ENCODE measurements at places on chromosomes 3 and 15. TPM values are rescaled to one million over a fixed set of nuclear protein-coding genes. Genes with fewer than 3 reads are reported as not detected.

Gene JAGN1
- total RNA-seq = 17.5 TPM

Gene GOLGA6A
- not detected for total RNA-seq

Gene GPR160
- total RNA-seq = 0.99 TPM

Gene TRIM42
- total RNA-seq = not detected

Gene SCAMP5
- 3.0 TPM for total RNA-seq

Gene DAZL
- total RNA-seq = not detected

Gene CNBP
- 490 TPM for total RNA-seq

Gene CPNE9
- 0.16 TPM for total RNA-seq

Gene MGLL
- total RNA-seq = 67.0 TPM

Gene LCTL
- not detected for total RNA-seq

Gene HRH1
- 1.4 TPM for total RNA-seq

Gene SLC28A2
- total RNA-seq = not detected

Gene HCLS1
- total RNA-seq = 8.7 TPM

DNA sequence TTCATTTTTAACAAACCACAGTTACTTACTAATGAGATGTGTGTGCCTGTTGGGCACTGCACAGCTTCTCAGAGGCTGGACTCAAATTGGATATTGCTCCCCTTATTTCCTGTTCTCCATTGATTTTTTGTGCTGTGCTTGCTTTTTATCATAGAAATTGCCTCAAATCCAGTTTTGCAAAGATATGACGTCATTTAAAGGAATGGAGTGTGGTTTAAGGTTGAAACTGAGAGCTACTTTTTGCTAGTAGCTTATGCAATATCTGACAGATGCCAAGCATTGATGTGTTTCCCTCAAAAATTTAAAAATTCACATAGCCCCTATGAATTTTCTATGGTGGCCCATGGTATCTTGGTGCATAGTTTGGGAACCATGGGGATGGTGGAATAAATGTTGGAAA, 67.7 kb upstream of the ROPN1 start:
- no peak for DNase-seq

DNA sequence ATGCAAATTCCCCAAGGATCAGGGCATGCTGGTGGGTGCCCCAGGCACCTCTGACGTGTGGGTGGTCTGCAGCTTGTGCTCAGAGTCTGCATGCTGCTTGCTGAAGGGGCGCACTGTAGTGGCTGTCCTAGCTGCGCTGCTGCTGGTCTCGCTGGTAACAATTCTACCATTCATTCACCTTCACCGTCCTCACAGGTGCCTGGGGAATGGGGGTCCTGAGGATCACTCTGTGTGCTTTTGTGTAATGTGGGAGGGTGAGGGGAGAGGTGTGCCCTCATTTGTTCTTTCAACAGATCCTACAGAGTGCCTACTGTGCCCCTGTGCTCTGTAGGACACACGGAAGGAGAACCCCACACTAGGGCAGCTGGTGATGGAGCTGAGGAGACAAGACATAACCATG, 2.1 kb upstream of the ITGA11 start:
- DNase-seq = no peak

DNA sequence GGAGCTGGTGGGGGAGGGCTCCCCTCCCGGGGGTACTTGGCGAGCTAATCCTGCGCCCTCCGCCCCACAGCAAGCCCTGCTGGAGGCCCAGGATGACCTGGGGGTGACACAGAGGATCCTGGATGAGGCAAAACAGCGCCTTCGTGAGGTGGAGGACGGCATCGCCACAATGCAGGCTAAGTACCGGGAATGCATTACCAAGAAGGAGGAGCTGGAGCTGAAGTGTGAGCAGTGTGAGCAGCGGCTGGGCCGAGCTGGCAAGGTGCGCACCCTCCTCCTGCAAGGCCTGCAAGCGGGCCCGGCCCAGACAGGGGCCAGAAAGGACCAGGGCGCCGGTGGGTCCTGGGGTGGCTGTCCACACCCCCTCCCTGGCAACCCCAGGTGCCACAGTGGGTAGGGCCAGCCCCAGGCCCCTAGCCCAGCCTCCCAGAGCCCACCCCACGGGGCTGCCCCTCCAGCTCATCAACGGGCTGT, 56.5 kb downstream of the SEMA3G start:
- no peak for DNase-seq

GRCh38 chr3:180698760-180699270, 19.5 kb upstream of the CCDC39 start:
- no peak for DNase-seq

- DNase-seq = no peak
Measured at GRCh38 chr3:183812761-183813445, 12.5 kb downstream of the MAP6D1 start.

DNA sequence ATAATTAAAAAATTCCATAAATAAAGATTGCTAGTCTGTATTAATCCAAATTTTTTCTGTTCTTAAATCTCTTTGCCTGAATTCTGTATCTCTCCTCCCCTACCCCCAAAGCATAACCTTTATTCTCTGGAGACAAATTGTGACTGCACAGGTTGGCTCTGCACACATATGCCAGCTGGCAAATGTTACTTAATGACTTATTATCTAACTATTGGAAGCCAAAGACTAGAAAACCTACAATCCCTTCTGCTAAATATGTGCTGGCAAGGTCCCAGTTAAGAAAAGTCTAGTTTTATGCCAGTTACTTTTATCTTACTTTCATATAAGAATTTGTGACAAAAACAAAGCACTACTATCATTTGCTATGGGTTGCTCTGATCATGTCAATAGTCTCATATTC, 569.3 kb downstream of the MECOM start:
- no peak for DNase-seq

DNA sequence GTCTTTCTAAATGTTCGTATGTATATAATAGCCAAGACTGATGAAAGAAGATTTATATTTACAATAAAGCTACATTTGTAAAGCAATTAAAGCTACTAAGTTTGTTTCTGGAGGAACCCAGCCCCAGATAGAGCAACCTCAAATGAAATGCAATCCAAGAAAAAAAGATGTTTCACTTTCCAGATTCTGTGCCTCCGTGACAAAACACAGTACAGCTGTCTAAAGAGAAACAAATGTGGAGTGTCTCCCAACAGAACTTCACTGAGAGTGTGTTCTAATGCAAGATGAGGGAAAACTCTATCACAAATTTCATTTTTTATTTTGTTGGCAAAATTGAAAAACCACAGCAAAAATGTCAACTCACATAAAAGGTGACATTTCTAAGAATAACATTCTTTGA, 317.0 kb downstream of the OCA2 start:
- DNase-seq = no peak

DNA sequence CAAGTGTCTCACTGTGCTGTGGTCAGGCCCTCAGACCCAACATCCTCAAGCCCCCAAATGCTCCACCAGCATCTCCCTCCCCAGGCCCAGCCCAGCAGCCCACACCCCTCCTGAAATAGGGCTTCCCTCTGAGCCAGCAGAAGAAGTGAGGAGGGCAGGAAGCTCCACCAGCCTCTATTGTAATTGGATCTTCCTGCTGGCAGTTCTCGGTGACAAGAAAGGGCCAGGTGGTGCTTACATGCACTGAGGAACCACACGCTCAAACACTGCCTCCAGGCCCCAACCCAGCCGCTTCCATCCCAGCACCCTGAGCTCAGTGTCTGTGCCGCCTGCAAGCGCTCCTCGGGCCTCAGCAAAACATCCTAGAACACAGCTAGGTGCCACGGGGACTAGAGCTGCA, 96.7 kb downstream of the ATP10A start:
- DNase-seq = no peak

DNA sequence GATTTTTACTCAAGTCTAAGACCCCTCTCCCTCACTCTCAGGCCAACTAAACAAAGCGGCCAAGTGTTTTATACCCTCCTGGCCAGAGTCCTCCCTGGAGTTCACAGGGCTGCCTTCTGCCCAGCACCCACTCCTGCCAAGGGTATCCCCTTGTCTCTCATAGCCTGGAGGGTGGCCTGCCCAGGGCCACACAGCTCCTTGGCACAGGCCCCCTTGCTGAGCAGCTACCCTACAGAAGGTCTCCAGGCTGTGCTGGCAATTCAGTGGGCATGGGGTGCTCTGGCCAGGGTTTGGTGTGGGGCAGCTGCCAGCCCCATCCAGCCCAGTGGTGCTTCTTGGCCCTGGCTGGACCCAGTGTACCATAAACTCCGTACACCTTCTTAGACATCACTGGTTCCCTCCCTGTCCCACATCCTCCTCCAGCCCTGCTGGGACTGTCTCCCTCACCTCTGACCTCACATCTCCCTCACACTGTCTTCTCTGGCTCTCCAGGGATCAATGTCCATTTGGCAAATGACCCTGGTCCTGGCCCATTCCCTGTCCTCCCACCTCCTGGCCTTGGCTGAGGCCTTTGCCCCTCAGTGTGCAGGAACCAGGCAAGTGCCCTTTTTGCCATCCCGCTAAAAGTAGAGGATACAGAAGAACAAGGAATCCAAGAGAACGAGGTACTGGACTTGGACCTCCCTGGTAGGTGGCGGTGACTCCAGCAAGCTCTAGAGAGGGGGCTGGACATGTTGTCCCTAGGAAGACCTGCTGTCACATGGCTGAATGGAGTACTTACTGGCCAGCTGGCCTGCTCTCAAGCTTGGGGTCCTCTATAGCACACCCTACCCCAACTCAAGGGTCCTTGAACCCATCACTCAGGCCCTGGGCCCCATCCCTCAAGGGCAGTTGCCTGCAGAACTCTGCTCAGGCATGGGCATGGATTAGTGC, 50.0 kb upstream of the TRPM1 start:
- no peak for DNase-seq

DNA sequence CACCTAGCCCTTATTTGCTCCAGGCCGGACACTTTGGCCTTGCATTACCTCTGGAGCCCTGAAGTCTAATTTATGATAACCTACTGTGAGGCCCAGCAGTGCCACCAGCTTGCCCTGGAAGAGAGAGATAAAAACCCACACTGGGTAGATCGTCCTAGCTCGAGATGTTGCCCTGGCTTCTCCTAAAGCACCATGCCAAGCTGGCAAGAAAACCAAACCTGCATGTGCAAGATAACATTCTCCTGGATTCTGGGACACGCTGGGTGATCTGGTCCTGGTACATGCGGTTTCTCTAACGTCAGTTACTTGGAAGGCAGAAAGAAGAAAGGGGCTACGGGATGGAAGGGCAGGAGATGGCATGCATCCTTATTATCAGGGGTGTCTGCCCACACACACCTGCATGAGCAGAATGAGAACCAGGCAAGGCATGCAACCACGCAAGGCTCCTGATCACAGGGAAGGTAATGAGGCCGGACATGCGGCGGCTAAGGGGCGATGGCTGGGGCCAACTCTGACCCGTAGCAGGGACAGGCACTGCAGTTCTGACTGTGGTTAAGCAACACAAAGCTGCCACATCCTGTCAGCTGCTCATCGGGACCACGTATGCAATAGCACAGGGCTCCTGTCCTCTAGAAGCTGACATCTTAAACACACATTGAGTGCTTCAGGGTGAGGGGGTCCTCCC, 73.0 kb downstream of the OXNAD1 start:
- DNase-seq = no peak

- DNase-seq = no peak
Measured at GRCh38 chr3:171827836-171828458, 15.2 kb upstream of the TMEM212 start.

DNA sequence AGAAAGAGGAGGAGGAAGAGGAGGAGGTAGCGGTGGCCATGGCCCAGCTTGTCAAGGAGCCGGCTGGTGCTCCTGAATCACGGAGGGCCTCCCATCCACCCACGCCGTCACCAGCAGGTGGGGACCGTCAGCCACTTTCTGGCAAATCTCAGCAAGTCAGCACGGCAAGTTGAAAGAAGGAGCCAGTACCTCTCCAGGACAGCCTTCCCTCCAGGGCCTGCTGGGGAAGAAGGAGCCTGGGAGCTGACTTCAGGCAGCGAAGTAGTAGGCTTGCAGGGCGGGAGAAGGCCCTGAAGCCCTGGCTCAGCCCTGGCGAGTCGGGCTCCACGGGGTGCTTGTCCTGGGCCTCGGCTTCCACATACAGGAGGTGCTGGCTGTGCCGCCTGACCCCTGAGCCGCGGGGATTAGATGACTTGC, 99.2 kb upstream of the TRPM1 start:
- peak; percentile 82 for DNase-seq

GRCh38 chr15:43958861-43959330, 132.1 kb downstream of the WDR76 start:
- no peak for DNase-seq

DNA sequence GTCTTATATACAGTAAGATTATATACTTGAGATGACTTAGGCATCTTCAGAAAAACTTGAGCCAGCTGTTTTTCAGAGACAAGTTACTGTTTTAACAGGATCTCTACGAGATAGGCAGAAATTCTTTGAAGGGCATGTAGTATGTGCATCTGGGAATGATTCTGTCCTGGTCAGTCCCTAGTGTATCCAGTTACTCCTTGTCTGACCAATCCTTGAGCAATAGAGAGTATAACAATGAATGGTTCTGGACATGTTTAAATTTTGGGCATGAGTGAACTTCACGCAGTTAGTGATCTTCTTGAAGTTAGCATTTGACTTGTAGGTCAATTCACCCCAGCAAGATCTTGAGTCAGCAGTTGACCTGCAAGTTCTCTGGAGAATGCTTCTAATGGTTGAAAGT, 24.7 kb upstream of the HHLA2 start:
- no peak for DNase-seq

DNA sequence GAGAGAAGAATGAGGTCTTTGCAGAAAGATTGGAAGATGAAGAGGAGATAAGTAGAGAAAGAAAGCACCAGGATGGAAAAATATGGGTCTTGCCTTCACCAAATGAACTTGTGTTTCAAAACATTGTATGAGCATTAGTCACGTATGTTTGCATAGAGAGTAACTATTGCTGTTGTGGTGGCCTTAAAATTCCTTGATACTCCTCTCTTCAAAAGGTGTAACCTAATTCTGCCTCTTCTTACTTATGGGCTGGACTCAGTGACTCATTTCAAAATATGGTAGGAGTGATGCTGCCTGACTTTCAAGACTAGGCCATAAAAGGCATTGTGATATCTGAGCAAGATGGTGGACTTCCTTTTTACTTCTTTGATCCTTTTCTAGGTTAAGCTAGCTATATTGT, 228.7 kb upstream of the ZNF385D start:
- no peak for DNase-seq

- no peak for DNase-seq
Measured at GRCh38 chr3:47362701-47363100, 18.1 kb upstream of the PTPN23 start.

DNA sequence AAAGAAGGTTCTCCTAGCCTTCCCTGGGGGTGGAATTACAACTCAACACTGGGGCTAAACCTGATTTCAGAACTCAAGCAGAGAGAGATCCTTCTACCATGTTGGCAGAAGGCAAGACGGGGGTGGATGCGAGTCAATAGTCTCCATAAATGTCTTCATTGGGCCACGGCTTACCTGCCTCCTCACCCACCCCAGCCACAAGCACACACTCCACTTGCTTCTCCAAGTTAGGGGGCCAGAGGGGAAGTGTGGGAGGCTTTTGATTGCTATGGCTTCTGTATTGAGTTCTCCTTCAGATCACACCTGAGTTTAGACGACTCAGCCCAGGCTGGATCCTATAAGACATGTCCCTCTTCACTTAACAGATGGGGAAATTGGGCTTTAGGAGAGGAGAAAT, 178.9 kb downstream of the UACA start:
- no peak for DNase-seq

GRCh38 chr3:42836150-42837123, 27.2 kb downstream of the ACKR2 start:
- no peak for DNase-seq

GRCh38 chr3:6354653-6355052, 506.3 kb upstream of the GRM7 start:
- DNase-seq = no peak

- no peak for DNase-seq
Measured at GRCh38 chr15:98952381-98952803, 55.2 kb downstream of the PGPEP1L start.

Measured in left ventricle myocardium inferior (tissue), 1 donor.